ENCODE measurements at places on chromosomes 6 and 20.

GRCh38 chr6:36967757-36968156 lies 13.2 kb downstream of the PI16 start:
- DNase-seq, result no peak

DNA sequence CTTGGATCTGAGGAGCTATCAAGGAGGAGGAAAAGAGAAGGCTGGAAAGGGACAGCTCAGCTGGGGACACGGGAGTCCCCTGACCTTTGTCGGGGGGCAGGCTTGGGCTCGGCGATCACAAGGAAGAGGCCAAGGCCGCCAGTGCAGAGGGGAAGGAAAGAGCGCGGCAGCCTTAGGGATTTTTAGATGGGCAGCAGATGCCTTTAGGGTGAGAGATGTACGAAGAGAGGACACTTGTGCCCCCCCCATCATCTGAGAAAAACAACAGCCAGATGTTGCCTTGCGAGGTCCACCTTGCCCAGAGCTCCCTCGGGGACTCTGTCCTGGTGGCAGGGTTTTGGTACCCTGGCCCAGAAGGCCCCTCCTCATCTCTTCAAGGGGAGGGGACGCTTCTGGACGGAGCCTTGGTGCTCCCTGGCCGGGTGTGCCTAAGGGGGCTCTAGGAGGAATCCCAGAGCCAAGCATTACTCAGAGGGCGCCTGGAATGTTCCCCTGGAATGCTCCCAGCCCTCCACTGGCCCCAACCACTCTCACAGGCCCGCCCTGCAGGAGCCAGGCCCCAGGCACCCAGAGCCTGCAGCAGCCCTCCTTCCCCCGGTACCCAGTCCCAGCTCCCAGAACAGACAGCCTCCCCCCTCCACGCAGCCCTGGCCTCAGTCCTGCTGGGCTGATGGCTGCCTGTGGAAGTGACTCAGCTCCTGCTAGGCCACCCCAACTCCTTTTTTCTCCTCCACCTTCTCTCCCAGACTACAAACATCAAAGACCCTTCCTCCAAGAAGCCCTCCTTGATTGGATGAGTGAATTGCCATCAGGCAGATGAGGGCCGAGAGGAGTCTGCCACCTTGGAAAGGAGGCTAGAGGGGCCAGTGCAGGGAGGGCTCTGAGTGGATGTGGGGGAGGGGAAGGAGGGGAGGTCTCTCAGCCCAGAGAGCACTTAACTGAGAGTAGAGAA lies 1.8 kb downstream of the ADAM33 start:
- DNase-seq, result no peak

DNA sequence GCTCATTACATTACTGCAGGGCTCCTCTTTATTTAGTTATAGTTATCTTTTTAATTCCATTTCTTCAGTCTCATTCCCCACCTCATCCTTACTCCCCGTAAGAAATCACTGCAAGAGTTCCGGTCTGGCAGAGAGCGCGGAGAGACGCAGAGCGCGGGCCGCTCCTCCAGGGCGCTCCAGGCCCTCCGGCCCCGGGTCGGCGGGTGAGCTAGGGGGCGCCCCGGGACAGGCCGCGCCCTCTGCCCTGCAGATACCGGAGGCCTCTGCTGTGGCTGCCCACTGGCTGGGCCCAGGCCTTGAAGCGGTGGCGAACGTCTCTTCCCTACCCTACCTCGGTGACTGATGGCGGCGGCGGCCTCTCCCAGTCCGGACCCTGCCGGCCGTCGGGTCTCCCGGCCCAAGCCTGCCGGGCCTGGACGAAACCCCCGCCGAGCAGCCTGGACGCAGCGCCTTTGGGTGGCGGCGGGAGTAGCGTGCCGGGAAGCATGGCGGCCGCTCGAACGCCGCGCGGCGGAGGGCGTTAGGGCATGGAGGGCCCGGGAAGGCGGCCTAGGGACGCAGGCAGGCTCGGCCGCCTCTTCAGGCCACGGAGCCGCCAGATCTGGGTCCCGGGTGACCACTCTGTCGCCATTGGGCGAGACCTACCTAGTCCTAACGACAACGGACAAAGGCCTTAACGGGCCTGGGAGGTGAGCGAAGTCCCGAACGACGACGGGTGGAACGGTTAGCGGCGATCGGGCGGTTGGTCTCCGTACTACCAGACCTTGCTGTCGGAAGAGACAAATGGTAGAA lies 16.4 kb upstream of the HMGN4 start:
- DNase-seq, result peak; percentile 58

- no peak for DNase-seq
Observed at GRCh38 chr6:163231356-163232014, 183.0 kb upstream of the QKI start.

- DNase-seq, result no peak
Observed at GRCh38 chr6:18178960-18179615, 23.9 kb downstream of the KDM1B start.

DNA sequence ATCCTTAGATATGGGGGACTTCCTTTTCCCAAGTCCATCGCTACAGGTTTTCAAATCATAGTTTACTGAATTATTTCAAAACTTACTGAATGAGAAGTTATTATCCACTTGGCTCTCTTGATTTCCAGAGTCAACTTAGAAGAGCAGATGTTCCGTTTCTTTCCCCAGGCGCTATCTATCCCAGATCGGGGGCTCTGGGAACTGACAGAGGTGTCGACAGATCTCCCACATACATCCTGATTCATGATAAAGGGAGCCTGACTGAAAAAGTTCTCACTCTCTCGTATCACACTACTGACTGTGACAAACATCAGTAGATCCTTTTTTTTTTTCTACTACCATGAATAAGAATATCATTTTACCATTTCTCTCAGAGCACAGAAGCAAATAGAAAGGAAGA lies 654.8 kb downstream of the RNF144B start:
- DNase-seq, result no peak

GRCh38 chr20:12086359-12086758 lies 168.7 kb downstream of the BTBD3 start:
- DNase-seq, result no peak

DNA sequence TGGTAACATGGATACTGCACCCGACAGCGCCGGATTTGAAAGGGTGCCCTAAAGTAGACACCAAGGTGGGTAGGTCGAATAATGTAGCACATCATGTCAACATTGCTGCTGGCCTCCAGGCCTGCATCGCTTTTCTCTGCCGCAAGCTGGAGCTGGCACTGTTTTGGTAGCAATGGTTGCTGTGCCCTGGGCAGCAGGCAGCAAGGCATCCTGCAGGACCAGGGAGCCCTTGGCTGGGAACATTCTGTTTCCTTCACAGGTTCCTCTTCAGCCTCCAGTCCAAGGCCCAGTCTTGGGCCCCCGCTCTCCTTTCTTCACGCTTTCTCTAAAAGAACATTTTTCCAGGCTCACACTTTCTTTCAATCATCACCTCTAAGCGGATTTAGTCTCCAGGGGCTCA lies 365.8 kb upstream of the JARID2 start:
- DNase-seq, result no peak

Measured in effector memory CD8-positive, alpha-beta T cell (primary cell).